CD4-positive, alpha-beta T cell (primary cell): ENCODE measurements at places on chromosomes 5 and 9.

DNA sequence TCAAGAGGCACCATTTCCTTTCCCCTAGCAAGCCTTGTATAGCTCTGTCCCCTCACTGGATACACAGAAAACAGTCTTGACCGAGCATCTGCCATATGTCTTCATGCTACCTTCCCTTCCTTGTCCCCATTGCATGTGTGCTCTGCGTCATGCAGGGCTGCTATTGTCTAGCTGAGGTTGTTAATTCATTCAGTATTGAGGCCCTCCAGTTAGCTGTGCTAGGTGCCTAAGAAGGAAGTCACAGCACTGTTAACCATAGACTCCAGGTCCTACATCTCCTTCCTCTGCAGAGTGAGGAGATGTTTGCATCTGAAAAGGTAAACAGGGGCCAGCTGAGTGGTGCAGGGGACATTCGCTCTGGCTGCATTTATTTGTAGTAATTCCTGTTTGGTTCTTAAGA, 48.2 kb downstream of the SLC1A3 start:
- DNase-seq, result no peak

DNA sequence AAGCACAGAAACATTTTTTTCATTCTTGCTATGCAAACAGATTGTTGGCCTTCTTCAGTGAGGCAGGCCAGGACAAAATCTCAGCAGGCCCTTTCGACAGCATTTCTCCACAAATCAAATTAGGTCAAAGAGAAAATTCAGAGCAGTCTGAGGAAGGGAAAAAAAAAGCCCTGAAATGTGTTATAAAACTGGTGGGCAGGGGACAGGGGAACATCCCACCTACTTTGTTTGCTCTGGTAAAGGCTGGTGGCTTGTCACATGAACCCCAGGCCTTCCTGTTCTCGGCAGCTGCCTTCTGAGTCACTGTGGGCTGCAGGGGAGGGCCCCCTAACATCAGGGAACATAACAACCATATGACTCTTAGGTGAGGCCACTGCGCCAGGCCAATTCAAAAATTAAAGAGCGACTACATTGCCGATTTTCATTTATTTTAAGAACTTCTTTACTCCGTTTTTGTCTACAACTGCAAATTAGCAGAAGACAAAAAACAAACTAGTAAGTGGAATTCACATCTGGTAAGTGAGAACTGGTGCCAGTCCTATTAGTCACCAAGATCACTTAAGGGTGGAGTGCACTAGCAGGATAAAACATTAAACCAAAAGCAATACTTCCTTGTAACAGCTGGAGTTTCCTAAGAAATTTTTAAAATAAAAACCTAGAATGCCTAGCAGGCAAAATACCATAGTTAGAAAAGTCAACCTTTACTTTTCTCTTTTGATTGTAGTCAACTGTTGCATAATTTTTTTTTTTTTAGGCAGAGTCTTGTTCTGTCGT, 46.2 kb upstream of the DENND4C start:
- DNase-seq, result peak; percentile 72

DNA sequence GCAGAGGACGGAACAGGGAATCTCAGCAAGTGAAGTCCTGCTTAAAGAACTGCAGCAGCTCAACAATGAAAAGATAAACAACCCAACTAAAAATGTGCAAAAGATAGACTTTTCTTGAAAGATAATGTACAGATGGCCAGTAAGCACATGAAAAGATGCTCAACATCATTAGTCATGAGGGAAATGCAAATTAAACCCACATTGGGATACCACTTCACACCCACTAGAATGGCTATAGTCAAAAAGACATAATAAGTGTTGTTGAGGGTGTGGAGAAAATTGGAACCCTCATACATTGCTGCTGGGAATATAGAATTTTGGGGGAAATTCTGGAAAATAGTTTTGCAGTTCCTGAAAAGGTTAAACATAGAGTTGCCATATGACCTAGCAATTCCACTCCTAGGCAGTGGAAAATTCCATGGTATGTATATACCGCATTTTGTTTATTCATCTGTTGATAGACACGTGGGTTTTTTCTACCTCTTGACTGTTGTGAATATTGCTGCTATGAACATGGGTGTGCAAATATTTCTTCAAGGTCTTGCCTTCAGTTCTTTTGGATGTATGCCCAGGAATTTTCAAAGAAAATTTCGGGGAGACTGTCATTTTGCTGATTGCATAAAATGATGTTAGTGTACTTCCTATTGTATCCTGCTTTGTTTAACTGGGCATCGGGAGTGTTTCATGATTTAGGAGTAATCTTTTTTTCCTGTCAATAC, 7.2 kb downstream of the CNOT8 start:
- DNase-seq, result no peak

DNA sequence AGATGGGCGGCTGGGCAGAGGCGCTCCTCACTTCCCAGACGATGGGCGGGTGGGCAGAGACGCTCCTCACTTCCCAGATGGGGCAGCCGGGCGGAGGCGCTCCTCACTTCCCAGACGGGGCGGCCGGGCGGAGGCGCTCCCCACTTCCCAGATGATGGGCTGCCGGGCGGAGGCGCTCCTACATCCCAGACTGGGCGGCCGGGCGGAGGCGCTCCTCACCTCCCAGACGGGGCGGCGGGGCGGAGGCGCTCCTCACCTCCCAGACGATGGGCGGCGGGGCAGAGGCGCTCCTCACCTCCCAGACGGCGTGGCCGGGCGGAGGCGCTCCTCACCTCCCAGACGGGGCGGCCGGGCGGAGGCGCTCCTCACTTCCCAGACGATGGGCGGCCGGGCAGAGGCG, 140.2 kb downstream of the WDR70 start:
- no peak for DNase-seq

DNA sequence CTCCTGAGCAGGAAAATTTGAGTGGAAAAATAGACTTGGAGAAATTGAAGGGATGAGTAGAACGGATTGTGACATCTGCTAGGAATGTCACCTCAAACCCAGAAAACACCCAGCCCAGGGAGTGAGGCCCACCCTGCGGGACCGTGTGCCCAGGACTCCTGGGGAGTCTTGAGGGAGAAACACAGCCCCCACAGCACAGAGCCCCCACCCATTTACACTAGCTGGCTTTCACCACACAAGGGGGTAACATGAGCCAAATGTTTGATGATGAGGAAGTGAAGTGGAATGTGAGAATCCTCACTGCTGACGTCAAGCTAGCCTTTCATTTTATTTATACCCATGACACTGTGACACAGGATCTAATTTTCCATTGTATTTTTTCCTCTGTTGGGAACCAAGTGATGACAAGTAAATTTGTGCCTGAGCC, 42.8 kb upstream of the PDE8B start:
- no peak for DNase-seq

DNA sequence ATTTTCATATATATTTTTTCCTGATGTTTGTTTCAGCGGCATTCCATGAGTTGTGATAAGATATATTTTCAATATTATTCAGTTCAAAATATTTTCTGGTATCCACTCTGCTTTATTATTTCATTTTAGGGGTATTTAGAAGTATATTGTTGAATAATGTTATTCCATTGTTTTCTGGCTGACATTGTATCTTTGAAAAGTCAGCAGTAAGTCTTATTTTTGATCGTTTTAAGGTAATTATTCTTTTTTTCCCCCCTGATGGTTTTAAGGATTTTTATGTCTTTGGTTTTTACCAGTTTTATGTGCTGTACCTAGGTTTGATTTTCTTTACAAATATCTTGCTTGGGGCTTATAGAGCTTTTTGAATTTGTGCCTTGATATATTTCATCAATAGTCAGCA, 6.6 kb upstream of the GLRA1 start:
- no peak for DNase-seq

- no peak for DNase-seq
Observed at GRCh38 chr9:93654351-93654961, 78.1 kb downstream of the PHF2 start.

DNA sequence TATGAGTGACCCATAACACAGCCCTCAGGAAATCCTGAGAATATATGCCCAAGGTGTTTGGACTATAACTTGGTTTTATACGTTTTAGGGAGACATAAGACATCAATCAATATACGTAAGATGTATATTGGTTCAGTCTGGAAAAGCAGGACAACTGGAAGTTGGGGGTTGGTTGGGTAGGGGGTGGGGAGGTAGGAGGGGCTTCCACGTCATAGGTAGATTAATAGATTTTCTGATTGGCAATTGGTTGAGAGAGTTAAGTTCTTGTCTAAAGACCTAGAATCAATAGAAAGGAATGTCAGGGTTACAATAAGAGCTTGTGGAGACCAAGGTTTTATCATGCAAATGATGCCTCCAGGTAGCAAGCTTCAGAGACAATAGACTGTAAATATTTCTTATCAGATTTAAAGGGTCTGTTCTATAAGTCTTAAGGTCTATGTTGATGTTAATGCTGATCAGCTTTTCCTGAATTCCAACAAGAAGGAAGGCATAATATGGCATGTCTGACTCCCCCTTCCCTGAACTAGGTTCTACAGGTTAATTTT, 2267.7 kb upstream of the ACO1 start:
- no peak for DNase-seq

GRCh38 chr5:134844252-134844651, 1.5 kb upstream of the C5orf24 start:
- DNase-seq, result no peak

DNA sequence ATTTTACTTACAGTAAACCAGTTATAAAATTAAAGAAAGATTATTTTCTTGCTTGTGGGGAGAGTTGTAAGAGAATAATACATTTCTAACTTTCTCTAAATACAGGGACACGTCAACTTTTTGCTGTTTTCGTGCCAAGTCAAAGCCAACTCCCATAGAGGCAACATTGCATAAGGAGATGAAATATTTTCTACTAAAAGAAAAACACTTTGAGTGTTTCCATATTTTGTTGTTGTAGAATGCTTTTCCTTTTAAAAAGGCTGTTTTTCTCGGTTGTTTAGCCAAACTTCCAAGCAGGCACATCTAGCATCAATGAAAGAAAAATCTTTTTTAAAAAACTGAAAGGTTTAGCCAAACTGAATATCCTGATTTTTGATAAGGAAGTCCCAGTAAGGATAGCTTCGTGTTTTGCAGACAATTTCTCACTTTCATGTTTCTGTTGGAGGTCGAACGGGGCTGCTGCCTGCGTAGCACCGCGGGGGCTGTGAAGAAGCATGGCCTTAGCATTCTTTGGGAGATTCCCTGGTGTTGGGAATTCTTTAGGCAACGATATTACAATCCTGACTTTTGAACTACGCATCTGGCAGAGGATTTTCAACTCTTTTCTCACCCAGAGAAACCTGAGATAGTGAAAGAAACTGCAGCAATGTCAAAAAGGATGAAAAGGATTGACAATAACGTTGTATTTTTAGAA, 108.1 kb upstream of the FBXL7 start:
- no peak for DNase-seq
